Upper lobe of right lung (tissue), 1 donor: ENCODE measurements at places on chromosomes 11 and 22. TPM values are rescaled to one million over a fixed set of nuclear protein-coding genes. Genes with fewer than 3 reads are reported as not detected.

SYT13 gene
- not detected for total RNA-seq

CDC45 gene
- total RNA-seq, result 0.58 TPM

OMP gene
- not detected for total RNA-seq

FGF4 gene
- total RNA-seq, result not detected

OR56A3 gene
- total RNA-seq, result not detected

CARD18 gene
- total RNA-seq, result not detected

SLC6A5 gene
- not detected for total RNA-seq

FDXACB1 gene
- 1.9 TPM for total RNA-seq

ELF5 gene
- 10.7 TPM for total RNA-seq

FAM111B gene
- 0.87 TPM for total RNA-seq

CCDC73 gene
- total RNA-seq, result not detected

MS4A1 gene
- total RNA-seq, result 1.3 TPM

GGTLC2 gene
- 6.5 TPM for total RNA-seq

OR5AN1 gene
- not detected for total RNA-seq

FIBIN gene
- 27.3 TPM for total RNA-seq

OR5P2 gene
- total RNA-seq, result 1.3 TPM

FJX1 gene
- total RNA-seq, result 5.9 TPM

SMTNL1 gene
- not detected for total RNA-seq

EXPH5 gene
- 30.8 TPM for total RNA-seq

VPREB1 gene
- total RNA-seq, result not detected

OR51B2 gene
- not detected for total RNA-seq

PTPN5 gene
- total RNA-seq, result 0.81 TPM

PHLDA2 gene
- 15.5 TPM for total RNA-seq

XNDC1N gene
- 7.0 TPM for total RNA-seq

KCNJ5 gene
- 8.5 TPM for total RNA-seq

TRIM68 gene
- 12.4 TPM for total RNA-seq

RPS19BP1 gene
- total RNA-seq, result 72.5 TPM

RBFOX2 gene
- 64.1 TPM for total RNA-seq

TRPM5 gene
- total RNA-seq, result not detected

LRRC32 gene
- total RNA-seq, result 111 TPM

P2RX6 gene
- total RNA-seq, result 2.2 TPM

LPXN gene
- total RNA-seq, result 46.5 TPM

GLYATL2 gene
- not detected for total RNA-seq

CCDC116 gene
- total RNA-seq, result 0.69 TPM

HYLS1 gene
- total RNA-seq, result 3.2 TPM

ZBTB16 gene
- 221 TPM for total RNA-seq

TMEM45B gene
- 16.4 TPM for total RNA-seq

BACE1-AS gene
- total RNA-seq, result 8.2 TPM

DGCR6 gene
- 3.1 TPM for total RNA-seq

TH gene
- not detected for total RNA-seq

GRAP2 gene
- total RNA-seq, result 10.1 TPM

RASSF10 gene
- total RNA-seq, result 4.8 TPM

PLAAT5 gene
- 3.6 TPM for total RNA-seq

NOX4 gene
- total RNA-seq, result 2.7 TPM

NRGN gene
- 79.9 TPM for total RNA-seq

MOGAT2 gene
- total RNA-seq, result not detected

KCNJ11 gene
- total RNA-seq, result 6.3 TPM

OR52H1 gene
- total RNA-seq, result 0.90 TPM
